ENCODE measurements at places on chromosomes 6 and 20.

GRCh38 chr6:56772737-56773184 is 130.1 kb upstream of the DST start:
- peak; percentile 84 for DNase-seq

- no peak for DNase-seq
Observed at GRCh38 chr20:9141921-9142320, 73.0 kb downstream of the PLCB4 start.

- DNase-seq = no peak
Observed at GRCh38 chr6:90135667-90136066, 161.0 kb downstream of the BACH2 start.

DNA sequence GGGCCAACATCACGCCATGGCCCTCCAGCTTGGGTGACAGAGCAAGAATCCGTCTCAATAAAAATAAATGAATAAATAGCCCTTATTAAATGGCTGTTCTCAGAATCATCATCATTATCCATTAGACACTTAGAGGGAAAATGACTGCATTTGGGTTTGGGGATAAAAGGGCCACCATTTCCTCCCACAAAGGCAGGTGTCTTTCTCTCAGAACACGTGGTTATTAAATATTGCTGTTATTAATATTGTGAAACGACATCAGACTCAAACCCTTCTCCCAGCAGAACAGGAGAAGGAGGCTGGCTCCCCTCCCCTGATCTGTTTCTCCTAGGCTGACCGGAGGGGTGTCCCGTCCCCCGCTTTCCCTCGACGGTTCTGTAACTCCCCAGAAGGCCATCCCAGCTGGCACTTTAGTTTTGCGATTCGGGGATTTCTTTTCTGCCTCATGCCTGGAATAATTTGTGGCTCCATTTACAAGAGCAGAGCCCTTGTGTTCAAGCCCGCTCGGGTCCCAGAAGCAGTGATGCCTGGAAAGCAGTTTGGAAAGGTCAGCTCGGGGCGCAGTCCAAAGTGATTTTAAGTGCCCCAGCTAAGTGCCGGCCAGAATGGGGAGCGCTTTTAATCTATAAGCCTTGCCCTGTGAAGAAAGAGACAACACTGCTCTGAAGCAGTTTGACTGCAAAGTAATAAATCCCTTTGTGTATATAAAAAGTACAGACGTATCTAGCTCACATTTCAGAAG is 41.9 kb downstream of the EYA2 start:
- no peak for DNase-seq

- DNase-seq = no peak
Observed at GRCh38 chr20:35172434-35172806, 548 bp downstream of the PROCR start.

DNA sequence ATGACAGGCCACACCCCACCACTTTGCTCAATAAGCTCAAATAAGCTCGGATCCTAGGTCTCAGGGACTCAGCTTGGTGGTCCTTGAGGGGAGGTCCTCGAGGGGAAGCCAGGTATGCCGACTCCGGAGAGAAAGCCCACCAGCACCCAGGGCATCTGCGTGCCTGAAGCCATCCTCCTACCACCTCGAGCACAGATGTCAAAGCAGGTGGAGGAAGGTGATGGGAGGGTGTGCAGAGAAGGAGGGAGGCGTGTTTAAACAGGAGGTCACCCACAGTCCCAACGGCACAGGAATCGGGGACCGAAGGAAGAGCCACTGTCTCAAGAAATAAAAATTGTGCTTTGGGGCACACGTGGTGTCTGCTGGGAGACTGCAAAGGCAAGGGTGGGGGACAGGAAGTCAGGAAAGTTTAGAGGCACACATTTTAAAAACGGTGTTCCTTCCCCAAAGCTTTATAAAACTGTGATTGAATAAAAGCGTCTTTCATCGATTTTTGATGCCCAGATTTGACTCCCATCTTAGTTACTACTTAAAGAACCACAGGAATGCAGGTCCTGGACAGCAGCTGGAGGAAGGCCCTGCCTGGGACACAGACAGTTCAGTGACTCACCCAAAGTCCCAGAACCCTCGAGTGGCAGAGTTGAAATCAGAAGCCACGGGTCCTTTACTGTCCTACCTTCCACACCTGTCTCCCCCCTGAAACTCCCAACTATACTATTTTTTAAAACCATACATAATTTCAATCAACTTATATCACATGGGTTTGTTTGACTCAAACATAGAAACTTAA is 221.0 kb upstream of the PDE10A start:
- DNase-seq = no peak

- DNase-seq = no peak
Observed at GRCh38 chr6:70905742-70906141, 51.1 kb downstream of the B3GAT2 start.

GRCh38 chr6:112343977-112344376 is 3.2 kb upstream of the RFPL4B start:
- DNase-seq = no peak

DNA sequence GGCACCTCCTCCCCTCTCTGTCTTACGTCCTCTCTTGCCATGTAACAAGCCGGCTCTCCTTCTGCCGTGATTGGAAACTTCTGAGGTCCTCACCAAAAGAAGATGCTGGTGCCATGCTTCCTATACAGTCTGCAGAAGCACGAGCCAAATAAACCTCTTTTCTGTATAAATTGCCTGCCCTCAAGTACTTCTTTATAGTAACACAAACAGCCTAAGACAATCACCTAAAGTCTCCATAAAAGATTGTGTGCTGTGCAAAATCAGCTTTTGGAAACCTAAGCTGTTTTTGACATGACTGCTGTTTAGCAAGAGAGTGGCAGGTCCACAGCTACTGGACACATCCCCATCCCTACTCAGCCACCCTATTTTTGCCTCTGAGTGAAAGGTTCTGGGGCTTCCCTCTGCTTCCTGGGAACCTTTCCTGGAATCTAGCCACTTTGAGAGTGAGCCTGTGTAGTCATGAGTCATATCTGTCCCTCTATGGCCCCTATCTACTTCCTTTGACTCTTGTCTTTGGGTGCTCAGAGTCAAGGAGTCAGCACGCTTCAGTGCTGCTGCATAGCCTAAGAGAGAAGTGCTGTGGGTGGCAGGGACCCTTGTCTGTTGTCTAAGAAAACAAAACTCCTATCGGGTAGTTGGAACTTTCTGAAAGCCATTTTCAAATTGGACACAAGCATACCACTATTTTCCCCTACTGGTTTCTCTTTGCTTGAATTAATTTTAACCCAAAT is 110.0 kb downstream of the PPP1R14C start:
- DNase-seq = no peak

DNA sequence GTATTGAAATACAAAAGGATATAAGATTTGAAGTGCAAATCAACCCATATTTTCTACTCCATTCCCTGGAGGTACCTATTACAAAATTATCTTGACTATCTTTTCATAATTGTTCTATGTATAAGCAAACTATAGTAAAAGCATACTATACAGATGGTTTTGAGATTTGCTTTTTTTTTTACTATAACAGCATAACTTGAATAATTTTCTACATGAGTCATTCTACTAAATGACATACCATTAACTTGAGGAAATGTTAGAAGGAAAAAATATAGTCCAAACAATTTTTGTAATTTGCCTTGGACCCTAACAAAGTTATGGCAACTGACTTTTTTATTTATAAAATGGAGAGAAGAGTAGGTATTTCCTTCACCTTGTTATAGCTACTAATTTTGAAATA is 472.7 kb downstream of the PKHD1 start:
- DNase-seq = no peak

Measured in Panc1 (cell line).